ENCODE measurements at places on chromosomes 1 and 21.

- peak; percentile 8 for DNase-seq
Observed at GRCh38 chr1:7786795-7787194, 2.7 kb downstream of the PER3 start.

GRCh38 chr1:201020040-201020591, 3.4 kb downstream of the KIF21B start:
- DNase-seq: peak; percentile 64

DNA sequence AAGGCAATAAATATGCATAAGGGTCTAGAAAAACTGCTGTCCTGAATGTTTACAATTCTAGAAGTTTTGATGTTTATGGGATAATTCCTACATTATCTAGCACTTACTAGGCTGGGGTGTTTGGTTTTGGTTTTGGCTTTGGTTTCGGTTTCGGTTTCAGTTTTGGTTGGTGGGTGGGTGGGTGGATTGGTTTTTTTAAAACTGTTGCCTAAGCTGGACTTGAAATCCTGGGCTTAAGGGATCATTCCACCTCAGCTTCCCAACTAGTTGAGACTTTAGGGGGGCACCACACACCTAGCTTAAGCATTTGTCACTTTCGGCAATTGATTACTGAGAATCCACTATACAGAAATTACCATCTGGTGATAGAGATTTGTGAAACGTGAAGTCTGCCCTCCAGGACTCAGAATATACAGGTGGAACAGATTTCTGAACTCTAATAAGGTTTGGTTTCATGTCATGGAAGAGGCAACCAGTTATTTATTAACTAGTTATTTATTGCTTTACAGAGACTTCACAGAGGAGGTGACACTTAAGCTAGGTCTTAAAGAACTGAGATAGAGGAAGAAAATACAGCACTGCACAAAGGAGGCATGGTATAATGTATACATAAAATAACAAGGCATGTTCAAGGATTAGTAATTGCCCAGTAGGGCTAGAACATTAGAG, 69.6 kb downstream of the PIK3R3 start:
- peak; percentile 90 for DNase-seq

GRCh38 chr1:43421976-43422750, 31.6 kb downstream of the HYI start:
- no peak for DNase-seq

DNA sequence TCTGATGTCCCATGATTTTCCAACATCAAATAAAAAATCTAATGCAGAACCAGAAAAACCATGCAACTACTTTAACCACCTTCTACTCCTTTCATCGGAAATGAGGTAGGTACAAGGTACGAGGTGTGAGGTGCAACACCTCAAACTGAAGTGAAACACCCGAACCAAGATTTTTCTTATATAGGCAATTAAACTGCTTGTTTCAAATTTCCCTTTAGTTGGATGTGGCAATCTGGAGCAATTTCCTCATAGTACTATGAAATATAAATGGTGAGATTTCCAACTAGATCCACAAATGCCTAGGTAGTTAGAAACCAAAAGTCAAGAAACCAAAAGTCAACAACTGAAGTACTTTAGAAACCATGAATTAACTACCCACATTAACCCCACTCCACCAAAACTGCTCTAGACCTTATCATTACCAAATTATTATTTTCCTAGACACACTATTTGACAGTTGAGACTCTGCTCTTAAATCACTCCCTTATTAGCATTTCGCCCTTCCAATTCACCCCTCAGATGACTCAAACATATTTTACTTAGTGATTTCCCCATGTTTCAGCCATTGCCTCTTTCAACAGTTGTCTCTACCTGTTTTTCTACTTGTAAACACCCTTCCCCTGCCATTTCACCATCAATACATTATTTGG, 37.8 kb downstream of the FUBP1 start:
- no peak for DNase-seq

- peak; percentile 64 for DNase-seq
Observed at GRCh38 chr1:110196917-110197765, 13.0 kb upstream of the KCNC4 start.

DNA sequence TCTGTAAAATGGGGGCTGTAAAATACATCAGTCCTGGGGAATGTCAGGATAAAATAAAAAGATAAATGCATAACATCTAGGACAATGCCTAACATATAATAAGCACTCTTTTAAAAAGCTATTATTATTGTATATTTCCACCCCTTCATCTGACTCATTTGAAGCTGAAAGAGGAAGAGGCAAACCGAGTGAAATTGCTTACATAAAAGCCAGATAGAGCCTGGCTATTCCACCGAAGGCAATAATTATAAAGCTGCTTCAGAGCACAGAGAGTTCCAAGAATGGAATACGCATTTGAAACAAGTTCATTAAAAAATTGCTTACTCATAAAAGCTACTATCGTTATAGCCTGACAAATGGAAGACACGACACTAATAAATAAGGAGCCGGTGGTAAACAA, 186.1 kb upstream of the CAMK1G start:
- DNase-seq: no peak

GRCh38 chr1:201126832-201127754, at the start of gene ASCL5:
Gene ASCL5 (minus strand): TSS chr1:201127184. CDS start chr1:201115372, 11,812 bp downstream.
- DNase-seq: no peak

GRCh38 chr1:165452336-165453130, 7.6 kb upstream of the RXRG start:
- no peak for DNase-seq

Data from OCI-M1 (cell line).